Stimulated activated CD8-positive, alpha-beta memory T cell treated with anti-CD3 and anti-CD28 coated beads, Interleukin-4, amount 100 ng/mL, for 1 hour (primary cell): ENCODE measurements at places on chromosomes 7 and 10.

GRCh38 chr7:147418966-147419365 lies 1171.6 kb upstream of the C7orf33 start:
- no peak for DNase-seq

DNA sequence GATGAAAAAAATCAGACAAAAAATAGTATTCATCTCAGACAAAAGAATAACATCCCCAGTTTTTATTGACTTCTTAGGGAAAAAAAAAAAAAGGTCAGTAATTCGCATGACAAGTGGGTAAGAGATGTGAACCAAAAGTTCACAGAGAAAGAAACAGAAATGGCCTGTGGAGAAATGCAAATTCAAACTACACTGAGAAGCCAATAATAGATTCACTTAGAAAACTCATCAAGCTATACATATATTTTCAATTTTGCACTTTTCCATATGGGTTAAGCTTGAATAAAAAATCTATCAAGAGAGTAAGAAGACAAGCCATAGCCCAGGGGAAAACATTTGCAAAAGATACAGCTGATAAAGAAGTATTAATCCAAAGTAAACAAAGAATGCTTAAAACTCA lies 28.0 kb downstream of the HERC4 start:
- DNase-seq = no peak

DNA sequence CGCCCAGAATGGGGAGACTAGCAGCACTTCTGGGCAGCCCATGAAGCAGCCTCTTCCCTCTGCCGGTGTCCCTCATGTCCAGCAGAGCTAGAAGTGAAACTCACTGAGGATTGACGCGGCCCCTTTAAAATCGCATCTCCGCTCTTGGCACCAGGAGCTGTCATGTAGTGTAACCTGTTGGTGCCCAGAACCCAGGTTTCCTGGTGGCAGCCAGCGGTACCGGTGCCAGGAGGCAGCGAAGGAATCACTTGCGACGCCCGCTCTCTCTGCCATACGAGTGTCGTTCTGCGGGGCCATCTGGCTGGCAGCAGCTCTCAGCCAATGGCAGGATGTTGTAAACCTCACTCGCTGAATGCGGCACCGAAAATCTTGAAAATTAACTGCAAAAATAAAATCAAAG lies 82.7 kb downstream of the CUX1 start:
- no peak for DNase-seq

- DNase-seq = no peak
Measured at GRCh38 chr7:101370836-101371235, 8.2 kb downstream of the COL26A1 start.

DNA sequence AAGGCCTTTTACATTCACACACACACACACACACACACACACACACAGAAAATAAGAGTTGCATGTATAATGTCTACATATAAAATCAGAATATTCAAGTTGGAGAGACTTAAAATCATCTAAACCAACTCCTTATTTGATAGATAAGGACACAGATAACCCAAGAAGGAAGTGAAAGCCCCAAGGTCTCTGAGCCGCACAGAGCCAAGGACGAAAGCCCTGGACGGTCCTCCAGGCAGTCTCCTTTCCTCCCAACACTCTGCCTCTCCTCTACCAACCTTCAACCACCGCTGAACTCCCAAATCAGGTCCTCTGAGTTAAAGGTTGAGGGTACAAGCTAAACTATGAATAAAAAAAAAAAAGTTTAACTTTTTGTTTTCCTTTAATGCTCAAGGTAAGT lies 28.2 kb downstream of the UBE2H start:
- no peak for DNase-seq

- DNase-seq = no peak
Measured at GRCh38 chr7:100013328-100013676, 2.1 kb upstream of the ZKSCAN1 start.

GRCh38 chr7:159197066-159197975 lies 52.7 kb upstream of the VIPR2 start:
- DNase-seq = no peak

DNA sequence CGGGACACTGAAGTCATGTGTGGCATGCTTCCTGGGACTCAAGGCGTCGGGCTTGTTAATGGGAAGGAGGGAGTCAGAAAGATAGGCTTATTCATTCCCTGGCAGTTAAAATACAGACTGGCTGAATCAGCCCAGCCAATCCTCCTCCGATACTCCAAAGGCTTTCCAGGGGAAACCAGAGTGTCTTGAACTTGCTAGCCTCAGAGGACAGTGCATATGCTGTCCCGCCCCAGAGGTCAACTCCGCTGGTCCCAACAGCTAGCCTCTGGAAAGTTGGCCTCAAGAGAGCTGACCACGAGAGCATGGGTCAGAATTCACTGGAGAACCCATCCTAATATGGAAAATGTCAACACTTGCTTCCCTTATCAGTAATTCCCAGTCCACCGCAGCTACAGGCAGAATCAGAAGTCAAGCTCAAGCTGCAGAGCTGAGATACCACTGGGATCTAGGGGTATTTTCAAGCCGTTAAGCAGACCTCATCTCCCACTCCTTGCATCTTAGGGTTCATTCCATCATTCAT lies 43.0 kb downstream of the ELMO1 start:
- DNase-seq = no peak

- no peak for DNase-seq
Measured at GRCh38 chr10:110885932-110886674, 14.4 kb downstream of the PDCD4 start.

DNA sequence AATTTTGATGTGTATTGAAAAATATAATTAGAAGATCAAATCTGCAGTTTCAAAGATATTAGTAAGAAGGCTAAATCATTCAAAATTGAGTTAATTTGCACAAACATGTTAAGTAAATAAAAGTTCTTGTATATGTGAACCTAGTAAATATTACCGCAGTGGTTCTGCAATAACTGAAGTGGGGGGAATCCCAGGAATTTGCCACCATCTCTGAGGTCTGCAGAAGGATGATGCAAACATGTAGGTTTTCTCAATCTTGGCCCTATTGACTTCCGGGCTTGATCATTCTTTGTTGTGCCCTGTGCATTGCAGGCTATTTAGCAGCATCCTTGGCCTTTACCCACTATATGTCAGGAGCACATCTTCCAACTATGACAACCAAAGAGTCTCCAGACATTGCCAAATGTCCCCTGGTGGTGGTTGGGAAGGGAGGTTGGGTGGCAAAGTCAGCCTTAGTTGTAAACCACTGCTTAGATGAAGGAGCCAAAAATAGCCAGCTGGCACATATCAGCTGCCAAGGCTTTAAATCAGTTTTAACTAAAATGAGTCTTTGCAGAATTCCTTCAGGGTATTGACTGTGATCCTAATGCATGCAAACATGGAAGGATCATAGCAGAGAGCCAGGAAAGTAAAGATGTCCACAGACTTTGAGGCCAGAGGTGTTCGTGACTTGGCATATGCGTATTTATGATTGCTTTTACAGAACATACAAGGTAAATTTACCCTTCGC lies 146.3 kb downstream of the TRIL start:
- no peak for DNase-seq

- no peak for DNase-seq
Measured at GRCh38 chr10:28294169-28294532, 8.7 kb downstream of the MPP7 start.

- DNase-seq = no peak
Measured at GRCh38 chr7:271266-272107, 18.5 kb upstream of the FOXL3 start.

- no peak for DNase-seq
Measured at GRCh38 chr10:7039859-7040258, 371.0 kb downstream of the SFMBT2 start.

GRCh38 chr10:98000346-98000745 lies 30.1 kb downstream of the CRTAC1 start:
- DNase-seq = no peak

GRCh38 chr7:121261207-121261884 lies 67.5 kb upstream of the WNT16 start:
- no peak for DNase-seq

DNA sequence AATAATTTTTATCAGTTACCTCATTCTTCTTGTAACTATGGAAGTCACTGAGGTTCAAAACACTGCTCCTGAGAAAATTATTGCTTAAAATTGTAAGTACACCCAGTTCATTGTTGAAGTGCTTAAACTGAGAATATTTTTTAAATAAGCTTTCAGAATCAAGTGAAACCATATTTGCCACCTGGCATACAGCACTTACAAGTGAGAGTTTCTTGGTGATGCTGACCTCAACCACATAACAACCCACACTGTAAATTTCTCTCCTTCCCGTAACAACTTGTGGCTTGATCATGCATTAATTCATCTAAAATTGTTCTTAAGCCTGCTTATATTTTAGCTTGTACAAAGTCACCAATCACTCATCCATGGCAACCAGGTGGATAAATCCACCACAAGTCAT lies 34.0 kb downstream of the IMMP2L start:
- DNase-seq = no peak
